ENCODE measurements at places on chromosomes 4 and X.

- no peak for DNase-seq
Observed at GRCh38 chr4:9901257-9901656, 119.8 kb downstream of the DRD5 start.

DNA sequence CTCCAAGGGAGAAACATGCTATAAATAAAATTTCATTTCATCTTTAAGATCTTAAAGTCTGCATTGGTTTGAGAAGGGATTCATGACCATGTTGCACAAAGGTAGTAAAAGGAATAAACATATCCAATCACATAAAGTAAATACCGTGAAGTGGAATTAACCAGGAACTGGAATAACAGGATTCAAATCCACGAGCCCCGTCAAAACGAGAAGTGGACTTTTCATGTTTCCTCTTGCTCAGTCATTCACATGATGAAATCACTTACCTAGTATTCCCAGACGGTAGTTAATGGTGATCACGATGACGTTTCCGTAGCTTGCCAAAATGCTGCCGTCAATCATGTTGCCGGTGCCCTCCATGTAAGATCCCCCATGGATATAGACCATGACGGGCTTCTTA lies 199.7 kb downstream of the NLGN4X start:
- DNase-seq: no peak

GRCh38 chr4:83535520-83536361 lies at the start of gene GPAT3:
GPAT3 (plus strand) TSS chr4:83536108; CDS start chr4:83536623, 515 bp downstream.
- peak; percentile 49 for DNase-seq

GRCh38 chr4:911871-912490 lies 20.1 kb downstream of the GAK start:
- no peak for DNase-seq

GRCh38 chrX:110245011-110245410 lies 72.9 kb downstream of the AMMECR1 start:
- no peak for DNase-seq

- DNase-seq: no peak
Observed at GRCh38 chr4:153560908-153561307, 94.7 kb downstream of the TMEM131L start.

DNA sequence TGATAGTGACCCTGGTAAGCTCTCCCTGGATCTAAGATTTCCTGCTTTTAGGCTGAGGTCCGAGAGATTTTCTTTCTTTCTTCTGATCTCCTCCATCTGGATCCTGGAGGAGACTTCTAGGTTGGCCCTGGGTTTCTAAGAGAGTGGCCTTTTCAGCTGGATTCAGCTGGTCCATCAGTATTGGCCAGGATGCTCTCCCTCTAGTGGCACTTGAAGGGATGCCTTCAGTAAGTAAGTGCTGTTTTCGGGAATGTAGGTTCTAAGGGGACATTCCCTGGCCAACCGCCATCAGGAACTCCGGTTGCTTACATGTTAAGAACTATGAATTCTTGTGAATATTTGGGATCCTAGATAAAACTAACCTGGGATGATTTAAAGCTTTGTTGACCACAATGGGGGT lies 56.9 kb downstream of the SERTM2 start:
- no peak for DNase-seq
